WTC11 (cell line): ENCODE measurements at places on chromosomes 1 and 21. TPM values are rescaled to one million over a fixed set of nuclear protein-coding genes. Genes with fewer than 3 reads are reported as not detected.

- H3K4me1 ChIP-seq, result peaks cover 26% of the 10 kb centered on the region
- peak overlapping the region; percentile 49; the same call in 1 of the 2 replicates for H3K27ac ChIP-seq
- peaks cover 8% of the 10 kb centered on the region for H3K36me3 ChIP-seq
- H3K4me3 ChIP-seq, result no peak overlapping the region
- peak; percentile 65 for DNase-seq
These were observed 8.9 kb downstream of the MFAP2 start for GRCh38 chr1:16971341-16972188.

- DNase-seq, result no peak
- no peak overlapping the region for H3K27ac ChIP-seq
- no peaks in the 10 kb centered on the region for H3K36me3 ChIP-seq
- no peak overlapping the region for H3K4me3 ChIP-seq
- peaks cover 11% of the 10 kb centered on the region for H3K4me1 ChIP-seq
These were observed 28.7 kb downstream of the SYNJ1 start for GRCh38 chr21:32698971-32699693.

DNA sequence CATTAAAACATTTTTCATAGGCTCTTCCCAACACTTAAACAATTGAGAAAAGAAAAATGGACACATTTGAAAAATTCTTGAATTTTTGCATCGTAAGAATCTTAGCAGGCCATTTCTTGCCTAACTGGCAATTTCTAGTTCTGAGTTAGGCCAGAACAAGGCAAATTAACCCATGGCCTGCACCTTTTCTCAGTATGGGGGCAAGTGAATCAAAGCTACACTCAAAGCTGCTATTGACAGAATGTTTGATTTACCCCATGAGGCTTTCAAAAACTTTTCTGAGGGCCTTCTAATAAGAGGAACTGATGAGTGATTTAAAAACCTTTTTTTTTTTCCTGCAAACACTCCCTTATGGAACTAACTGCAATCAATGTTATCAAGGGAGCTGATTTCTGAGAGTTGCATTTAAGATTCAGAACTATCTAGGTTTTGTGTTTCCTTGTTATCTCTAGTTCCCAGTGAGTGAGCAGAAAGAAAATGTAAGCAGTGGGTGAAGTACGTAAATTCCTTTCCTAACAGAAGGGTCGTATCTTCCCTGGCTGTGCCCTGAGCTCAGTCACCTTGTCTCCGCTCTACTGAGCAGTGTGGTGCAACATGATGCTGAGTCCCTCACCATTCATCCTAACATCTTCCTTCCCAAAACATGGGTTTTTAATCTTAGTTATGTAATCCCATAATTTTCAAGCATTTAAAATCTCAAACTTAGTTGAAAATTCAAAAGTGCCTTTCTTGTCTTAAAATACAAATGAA lies 353.7 kb downstream of the DPYD start:
- no peak for DNase-seq
- no peak overlapping the region for H3K4me3 ChIP-seq
- peaks cover 25% of the 10 kb centered on the region for H3K4me1 ChIP-seq
- H3K36me3 ChIP-seq, result no peaks in the 10 kb centered on the region

- H3K4me1 ChIP-seq, result no peaks in the 10 kb centered on the region
- no peaks in the 10 kb centered on the region for H3K27me3 ChIP-seq
These were observed 34.7 kb upstream of the L1TD1 start for GRCh38 chr1:62159940-62160348.

- H3K4me3 ChIP-seq, result no peak overlapping the region
- DNase-seq, result no peak
- no peak overlapping the region for H3K27ac ChIP-seq
- no peaks in the 10 kb centered on the region; the same call in 1 of the 2 replicates for H3K27me3 ChIP-seq
These were observed 89.6 kb downstream of the CCDC185 start for GRCh38 chr1:223482766-223483165.

DNA sequence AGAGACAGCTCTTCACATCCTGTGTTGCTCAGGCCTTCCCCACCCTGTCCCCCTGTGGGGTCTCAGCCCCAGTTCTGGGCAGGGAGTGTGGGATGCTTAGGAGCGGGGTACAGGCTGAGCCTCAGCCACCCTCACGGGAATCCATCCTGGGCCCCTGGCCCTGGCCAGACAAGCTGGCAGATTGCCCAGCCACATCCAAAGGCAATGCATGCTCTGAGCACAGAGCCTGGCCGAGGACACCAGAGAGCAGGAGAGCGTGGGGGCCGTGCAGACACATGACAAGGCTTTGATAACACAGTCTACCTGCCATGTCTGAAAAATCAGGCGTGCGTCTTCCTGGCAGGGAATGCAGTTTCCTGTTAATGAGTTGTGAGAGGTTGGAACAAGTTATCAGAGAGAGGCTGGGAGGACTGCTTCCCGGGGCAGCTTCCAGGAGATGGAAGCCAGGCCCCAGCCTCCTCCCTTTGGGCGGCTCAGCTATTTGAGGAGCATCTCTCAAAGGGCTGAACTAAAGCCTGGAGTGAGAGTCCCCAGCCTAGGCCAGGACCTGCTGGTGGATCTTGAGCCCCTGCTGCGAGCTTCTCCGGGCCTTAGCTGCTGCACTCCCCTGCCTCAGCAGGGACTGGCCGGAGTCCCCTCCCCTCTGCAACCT lies 72.2 kb upstream of the SELENON start:
- no peaks in the 10 kb centered on the region for H3K27me3 ChIP-seq
- peaks cover 46% of the 10 kb centered on the region for H3K4me1 ChIP-seq
- H3K27ac ChIP-seq, result peak overlapping the region; percentile 17; the same call in 1 of the 2 replicates
- DNase-seq, result peak; percentile 36
- H3K4me3 ChIP-seq, result no peak overlapping the region

RGS8 gene
- total RNA-seq, result 0.07 to 0.66 TPM (median 0.14 TPM) in 3 replicates

- no peak overlapping the region for H3K4me3 ChIP-seq
- H3K27ac ChIP-seq, result no peak overlapping the region
- H3K36me3 ChIP-seq, result peaks cover 4% of the 10 kb centered on the region; the same call in 1 of the 2 replicates
- DNase-seq, result no peak
- no peaks in the 10 kb centered on the region; the same call in 1 of the 2 replicates for H3K27me3 ChIP-seq
These were observed 101.0 kb upstream of the GUCA2B start for GRCh38 chr1:42052072-42052699.

F13B gene
- not detected in 3 replicates for total RNA-seq

- no peaks in the 10 kb centered on the region for H3K36me3 ChIP-seq
- H3K27ac ChIP-seq, result no peak overlapping the region
- no peak for DNase-seq
- no peak overlapping the region for H3K4me3 ChIP-seq
- H3K27me3 ChIP-seq, result no peaks in the 10 kb centered on the region; the same call in 1 of the 2 replicates
These were observed 54.8 kb downstream of the OSBPL9 start for GRCh38 chr1:51671527-51672325.

GRCh38 chr1:25898223-25899015 lies 7.8 kb downstream of the STMN1 start:
- H3K4me1 ChIP-seq, result peaks cover 7% of the 10 kb centered on the region
- peaks cover 50% of the 10 kb centered on the region for H3K36me3 ChIP-seq
- peak overlapping the region; percentile 59 for H3K27ac ChIP-seq
- H3K4me3 ChIP-seq, result no peak overlapping the region

DNA sequence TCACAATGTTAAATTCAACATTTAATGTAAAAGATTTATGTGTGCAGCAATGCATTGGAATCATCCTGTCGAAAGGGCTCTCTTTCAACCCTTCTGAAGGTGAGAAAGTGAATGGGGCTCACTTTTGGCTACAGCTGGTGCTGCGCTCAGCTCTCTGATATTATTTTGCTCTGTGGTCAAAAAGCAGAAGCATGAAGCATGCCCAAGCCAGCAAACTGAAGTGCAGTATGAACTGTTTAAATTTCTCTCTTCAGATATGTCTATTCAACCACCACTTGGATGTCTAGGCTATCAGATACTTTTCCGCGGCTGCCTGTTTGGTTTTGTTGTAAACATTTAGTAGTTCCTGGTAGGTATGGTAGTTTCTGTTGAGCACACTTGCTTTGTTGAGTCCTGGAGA lies 216.9 kb upstream of the TMPRSS15 start:
- no peak overlapping the region for H3K27ac ChIP-seq
- peaks cover 4% of the 10 kb centered on the region; the same call in 1 of the 2 replicates for H3K4me1 ChIP-seq
- no peaks in the 10 kb centered on the region for H3K27me3 ChIP-seq

DNA sequence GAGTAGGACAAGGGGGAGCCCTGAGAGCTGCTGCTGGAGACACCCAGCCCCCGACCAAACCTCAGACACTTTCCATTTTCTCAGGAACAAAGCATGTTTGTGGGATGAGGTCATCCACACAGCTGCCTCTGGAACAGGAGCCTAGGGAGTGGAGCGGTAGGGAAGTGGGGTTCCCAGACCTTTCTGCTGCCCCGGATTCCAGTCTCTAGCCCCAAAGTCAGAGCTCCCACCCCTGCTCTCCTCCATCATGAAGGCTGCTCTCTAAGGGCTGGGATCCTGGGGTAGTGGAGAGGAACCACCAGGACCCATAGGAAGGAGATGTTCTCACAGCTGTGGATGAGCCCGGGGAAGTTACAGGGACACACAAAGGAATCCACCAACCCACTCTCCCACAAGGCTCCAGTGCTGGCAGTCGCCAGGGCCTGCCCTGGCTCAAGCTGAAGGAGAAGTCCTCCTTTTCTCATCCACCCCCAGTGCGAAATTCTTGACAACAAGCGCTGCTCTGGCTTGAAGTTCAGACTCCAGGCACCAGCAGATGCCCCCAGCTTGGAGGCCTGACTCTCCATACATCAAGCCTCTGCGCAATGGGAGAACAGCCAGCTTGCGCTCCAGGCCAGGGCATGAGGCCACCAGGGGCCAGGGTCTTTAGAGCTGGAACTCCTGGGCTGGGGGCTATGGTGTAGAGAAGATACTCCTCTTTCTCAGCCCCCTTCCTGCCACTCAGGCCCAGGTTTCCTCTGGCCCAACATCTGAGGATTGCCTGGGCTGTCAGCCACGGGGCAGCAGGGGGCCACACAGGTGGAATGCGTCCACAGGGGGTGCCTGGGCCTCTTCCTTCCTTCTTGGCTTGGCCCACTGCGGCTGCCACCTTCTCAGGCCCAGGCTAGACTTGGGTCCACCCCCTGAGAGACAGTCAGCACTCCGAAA lies 4.5 kb downstream of the FHL3 start:
- H3K36me3 ChIP-seq, result peaks cover 10% of the 10 kb centered on the region
- H3K27ac ChIP-seq, result peak overlapping the region; percentile 98
- peak; percentile 34 for DNase-seq
- H3K27me3 ChIP-seq, result peaks cover 4% of the 10 kb centered on the region; the same call in 1 of the 2 replicates

DNA sequence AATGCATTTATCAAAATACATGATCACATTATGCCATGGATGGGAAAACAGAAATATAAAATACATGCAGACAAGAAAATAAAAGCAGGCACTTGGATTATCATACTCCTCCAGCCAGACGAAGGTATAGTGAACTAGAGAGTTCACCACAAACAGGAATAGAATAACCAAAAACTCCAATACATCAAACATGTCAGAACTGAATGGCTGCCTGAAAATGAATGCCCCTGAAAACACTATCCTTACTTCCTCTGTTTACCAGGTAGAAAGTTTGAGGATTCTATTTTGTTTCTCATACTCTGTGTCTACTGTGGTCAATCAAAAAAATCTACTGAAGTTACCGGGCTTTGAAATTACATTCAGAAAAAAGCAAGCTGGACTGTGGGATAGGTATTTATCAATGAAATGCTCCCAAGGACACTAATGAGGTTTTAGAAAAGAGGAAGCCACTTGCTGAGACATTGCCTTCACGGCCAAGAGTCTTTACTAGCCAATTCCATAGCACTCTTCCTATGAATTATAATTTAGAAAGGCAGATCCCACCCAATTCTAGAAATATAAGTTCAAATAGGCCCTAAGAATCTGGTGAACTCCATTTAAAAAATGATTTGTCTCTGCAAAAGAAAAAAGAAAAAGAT lies 197.7 kb downstream of the SMYD3 start:
- H3K4me1 ChIP-seq, result peaks cover 5% of the 10 kb centered on the region
- no peaks in the 10 kb centered on the region for H3K27me3 ChIP-seq
- no peaks in the 10 kb centered on the region for H3K36me3 ChIP-seq
- DNase-seq, result no peak
- H3K27ac ChIP-seq, result no peak overlapping the region

DNA sequence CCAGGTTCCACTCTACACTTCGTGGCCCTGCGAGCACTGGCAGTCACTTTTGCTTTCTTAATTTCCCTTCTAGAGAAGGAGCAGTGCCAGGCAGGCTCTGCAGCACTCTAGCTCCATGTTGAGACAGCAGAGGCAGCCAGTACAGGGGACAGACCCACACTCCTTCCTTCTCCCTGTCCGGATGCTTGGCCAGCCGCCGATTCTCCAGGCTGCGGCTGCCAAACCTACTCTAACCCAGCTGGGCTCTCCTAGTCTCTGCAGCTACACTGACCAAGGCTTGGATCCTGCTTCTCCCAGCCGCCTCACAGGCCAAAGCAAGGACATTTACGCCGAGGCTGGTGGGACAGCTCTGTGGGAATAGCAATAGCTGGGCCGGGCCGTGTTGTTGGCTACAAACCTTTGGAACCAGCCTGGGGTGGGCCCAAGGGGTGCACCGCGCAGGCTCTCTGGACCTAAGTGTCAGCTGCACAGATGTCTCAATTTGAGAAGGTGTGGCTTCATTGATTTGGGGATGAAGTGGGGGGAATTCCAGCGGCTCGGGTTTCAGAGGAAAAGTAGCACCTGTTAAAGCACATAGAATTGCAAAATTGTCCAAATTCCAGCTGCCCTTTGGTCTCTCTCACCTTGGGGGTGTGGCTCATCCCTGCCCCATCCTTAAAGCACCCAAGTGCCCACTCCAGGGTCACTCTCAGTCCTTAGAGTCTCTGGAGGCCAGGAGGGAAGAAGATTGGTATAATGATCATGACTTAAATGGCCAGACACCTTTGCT lies 3.2 kb downstream of the BARHL2 start:
- no peaks in the 10 kb centered on the region for H3K36me3 ChIP-seq
- DNase-seq, result no peak
- H3K4me3 ChIP-seq, result peak overlapping the region; percentile 11; the same call in 1 of the 2 replicates
- H3K4me1 ChIP-seq, result peaks cover 73% of the 10 kb centered on the region

GRCh38 chr21:36887963-36888362 lies 78.5 kb downstream of the HLCS start:
- peaks cover 18% of the 10 kb centered on the region for H3K4me1 ChIP-seq
- no peak for DNase-seq
- H3K4me3 ChIP-seq, result no peak overlapping the region
- H3K27me3 ChIP-seq, result peaks cover 2% of the 10 kb centered on the region; the same call in 1 of the 2 replicates
- H3K36me3 ChIP-seq, result peaks cover 21% of the 10 kb centered on the region
- no peak overlapping the region for H3K27ac ChIP-seq

- peaks cover 73% of the 10 kb centered on the region for H3K27me3 ChIP-seq
- 0 out of 2 replicates have a peak, but pooled peaks cover 4% of the 10 kb centered on the region for H3K36me3 ChIP-seq
- H3K27ac ChIP-seq, result no peak overlapping the region
- DNase-seq, result no peak
- H3K4me1 ChIP-seq, result peaks cover 25% of the 10 kb centered on the region
These were observed 2.5 kb upstream of the RCSD1 start for GRCh38 chr1:167627615-167627864.

MCOLN3 gene
- total RNA-seq, result 3.5 to 6.4 TPM (median 3.8 TPM) in 3 replicates

DCDC2B gene
- total RNA-seq, result not detected in 3 replicates

- no peak for DNase-seq
- H3K36me3 ChIP-seq, result no peaks in the 10 kb centered on the region
- no peak overlapping the region for H3K4me3 ChIP-seq
- H3K4me1 ChIP-seq, result peaks cover 12% of the 10 kb centered on the region
- H3K27me3 ChIP-seq, result no peaks in the 10 kb centered on the region
These were observed 33.4 kb downstream of the FAM78B start for GRCh38 chr1:166133276-166133841.

DNA sequence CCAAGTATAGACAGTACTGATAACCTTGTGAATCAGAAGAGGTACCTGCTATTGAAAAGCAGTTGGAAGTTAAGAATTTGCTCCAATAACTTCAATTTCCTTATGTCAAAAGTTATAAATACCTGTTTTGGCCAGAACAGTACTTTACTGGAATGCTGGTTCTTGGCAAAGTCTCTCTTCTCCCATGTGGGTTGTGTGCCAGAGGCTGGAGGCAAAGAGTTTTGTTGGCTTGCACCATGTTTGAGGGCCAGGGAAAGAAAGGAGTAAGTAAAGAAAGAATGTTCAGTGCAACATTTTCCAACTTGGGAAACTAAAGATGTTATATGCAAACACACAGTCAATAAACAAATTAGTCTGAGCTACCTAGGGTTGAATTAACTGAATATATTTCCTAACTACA lies 67.0 kb upstream of the DYNLT5 start:
- H3K36me3 ChIP-seq, result no peaks in the 10 kb centered on the region
- no peaks in the 10 kb centered on the region for H3K27me3 ChIP-seq
- H3K27ac ChIP-seq, result no peak overlapping the region
- no peak for DNase-seq
